ENCODE measurements at places on chromosomes 6 and 20.

- DNase-seq: no peak
Observed at GRCh38 chr6:161085246-161085645, 93.7 kb downstream of the MAP3K4 start.

DNA sequence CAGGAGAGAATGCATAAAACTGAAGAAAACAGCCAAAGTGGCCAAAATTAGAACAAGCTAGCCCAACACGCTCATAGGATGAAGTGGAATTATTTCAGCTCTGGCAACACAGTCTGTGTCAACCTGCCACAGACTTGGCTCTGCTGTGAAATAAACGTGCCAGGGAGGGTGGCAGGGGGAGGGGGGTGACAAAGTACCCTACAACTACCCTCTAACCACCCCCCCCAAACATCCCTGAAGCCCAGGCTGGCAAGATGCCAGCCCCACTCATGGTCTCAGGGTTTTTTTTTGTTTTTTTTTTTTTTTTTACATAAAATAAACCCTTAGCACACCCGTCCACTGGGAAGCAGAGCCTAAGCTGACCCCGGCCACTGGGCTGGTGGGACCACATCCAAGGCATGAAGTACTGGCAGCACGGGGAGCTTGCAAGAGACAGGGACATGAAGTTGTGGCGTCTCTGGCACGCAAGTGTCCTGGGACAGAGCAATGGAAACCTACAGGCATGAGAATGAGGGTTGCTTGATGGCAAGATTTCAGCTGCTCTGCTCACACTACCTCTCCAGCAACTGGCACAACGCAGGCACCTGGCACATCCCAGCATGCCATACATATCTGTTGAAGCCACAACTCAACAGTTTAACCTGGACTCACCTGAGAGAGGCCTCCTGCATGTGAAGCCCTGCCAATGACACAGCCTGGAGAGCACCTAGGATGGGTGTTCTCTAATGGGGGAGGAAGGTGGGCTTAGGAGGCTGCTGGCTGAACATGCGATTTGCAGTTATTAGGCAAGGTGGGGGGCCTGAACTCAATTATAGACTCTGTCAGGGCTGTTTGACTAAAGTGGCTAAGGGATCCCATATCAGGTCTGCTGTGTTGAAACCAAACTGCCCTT, 76.4 kb downstream of the TRAM2 start:
- DNase-seq: no peak

DNA sequence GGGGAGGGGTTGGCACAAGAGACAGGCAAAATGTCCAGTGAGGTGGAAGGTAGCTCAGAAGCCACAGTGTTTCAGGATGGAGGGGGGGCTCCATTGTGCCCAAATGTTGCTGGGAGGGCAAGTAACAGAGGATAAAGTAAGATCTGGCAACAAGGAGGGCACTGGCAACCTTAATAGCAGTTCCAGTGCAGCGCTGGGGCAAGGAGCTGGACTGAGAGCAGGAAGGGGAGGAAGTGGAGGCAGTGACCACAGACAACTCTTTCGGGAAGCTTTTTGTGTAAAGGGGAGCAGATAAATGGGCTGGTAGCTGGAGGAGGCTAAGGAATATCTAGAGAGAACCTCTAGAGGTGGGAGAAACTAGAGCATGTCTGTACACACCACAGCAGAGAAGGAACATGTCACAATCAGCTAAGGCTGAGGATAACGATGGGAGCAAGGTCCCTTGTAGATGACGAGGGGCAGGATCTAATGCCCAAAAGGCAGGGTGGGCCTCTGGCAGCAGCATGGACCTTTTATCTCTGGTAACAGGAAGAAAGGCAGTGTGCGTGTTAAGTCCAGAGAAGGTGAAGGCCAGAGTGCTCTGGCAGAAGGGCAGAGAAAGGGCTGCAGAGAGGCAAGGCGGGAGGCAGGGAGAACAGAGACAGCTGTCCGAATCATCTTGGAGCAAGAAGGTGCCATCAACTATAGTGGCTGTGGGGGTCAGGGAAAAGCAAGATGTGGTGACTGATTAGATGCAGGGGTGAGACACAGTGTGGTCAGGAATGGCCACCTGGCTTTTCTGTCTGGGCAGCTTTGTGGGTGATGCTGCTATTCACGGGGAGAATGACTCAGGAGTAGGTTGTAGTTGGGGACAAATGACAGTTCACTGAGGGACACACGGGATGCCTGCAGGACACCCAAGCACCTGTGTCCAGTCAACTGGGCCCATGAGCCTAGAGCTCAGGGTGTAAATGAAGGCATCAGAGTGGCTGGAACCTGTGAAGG, 17.4 kb downstream of the TMEM242 start:
- DNase-seq: no peak

DNA sequence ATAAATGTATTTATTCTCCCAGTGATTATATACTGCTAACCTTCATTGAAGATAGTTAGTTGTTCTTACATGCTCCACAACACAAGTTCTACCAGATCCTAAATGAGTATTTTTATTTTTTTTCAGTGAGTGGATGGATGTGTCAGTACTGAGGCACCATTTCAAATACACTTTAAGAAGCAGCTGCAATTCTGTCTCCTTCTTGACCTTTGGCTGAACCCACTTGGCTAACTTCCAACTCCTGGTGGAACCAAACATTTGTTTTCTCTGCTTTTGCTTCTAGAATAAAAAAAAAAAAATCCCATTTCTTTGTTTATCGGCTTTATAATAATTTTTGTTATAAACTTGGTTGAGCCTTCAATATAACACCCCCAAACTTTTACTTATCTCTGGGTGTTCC, 458.3 kb upstream of the MAP3K7 start:
- DNase-seq: no peak

DNA sequence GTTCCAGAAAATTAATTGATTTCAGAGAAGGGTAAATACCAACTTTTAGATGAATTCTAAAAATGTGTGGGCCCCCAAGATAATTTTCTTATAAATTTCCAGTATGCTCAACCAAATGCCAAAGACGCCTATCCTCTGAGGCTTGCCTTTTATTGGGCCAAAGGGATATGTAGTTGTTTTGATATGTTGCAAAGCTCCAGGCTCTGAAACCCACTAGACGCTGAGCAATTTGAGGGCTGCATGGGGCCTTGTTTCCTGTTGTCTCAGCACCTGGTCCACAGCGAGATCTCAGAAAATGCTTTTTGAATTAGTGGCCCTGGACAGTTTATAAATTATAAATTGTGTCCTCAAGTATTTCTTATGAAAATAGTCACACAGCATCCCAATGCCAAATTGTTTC, 397.2 kb downstream of the SAMD5 start:
- peak; percentile 6 for DNase-seq

GRCh38 chr6:36298027-36298426, 28.2 kb downstream of the PNPLA1 start:
- DNase-seq: no peak

DNA sequence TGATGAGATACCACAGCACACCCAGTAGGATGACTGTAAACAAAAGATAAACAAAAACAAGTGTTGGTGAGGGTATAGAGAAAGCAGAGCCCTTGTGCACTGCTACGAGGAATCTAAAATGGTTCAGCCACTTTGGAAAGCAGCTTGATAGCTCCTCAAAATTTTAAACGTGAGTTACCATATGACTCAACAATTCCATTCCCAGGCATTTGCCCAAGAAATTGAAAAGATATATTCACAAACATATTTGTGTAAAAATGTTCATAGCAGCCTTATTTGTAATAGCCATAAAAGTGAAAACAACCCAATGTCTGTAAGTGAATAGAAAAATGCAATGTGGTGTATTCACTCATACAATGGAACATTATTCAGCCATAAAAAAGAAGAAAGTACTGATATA, 141.0 kb upstream of the BTBD3 start:
- peak; percentile 42 for DNase-seq

DNA sequence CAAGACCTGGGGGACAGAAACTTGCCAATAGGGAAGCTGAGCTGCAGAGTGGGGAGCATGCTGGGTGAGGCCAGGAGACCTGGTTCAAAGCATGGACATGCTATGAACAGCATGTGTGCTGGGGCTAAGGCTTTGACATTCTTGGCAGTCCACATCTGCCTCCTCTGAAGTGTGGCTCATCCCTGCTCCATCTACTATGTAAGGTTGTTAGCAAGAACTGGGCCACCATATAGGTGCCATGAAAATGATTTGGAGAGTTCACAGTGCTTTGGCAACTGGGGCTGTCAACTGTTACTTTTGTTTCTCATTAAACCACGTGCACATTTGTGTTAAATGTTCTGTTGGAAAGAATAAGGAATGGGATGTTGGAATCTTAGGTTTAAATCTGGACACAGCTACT, 311.1 kb downstream of the CDC5L start:
- DNase-seq: peak; percentile 55

DNA sequence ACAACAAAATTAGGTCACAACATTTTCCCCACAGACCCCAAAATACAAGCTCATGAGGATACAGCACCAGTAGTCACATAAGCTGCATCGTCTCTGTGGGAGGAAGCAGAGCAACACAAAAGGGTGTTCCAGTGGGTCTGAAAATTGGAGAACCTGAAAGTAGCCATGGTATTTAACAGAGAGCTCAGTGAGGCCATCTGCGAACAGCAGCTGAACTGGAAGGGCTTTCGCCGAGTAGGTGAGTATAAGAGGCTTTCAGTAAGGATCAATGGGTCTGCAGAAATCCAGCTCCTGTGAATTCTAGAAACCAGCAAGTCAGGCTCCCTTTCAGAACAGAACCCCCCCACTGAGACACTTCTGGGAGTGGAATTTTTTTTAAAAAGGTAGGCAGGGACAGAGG, 120.0 kb upstream of the RREB1 start:
- no peak for DNase-seq

Measured in AG10803 (cell line).